ENCODE measurements at places on chromosomes 5 and 9. TPM values are rescaled to one million over a fixed set of nuclear protein-coding genes. Genes with fewer than 3 reads are reported as not detected.

Gene CRHBP
- total RNA-seq: 0.25 TPM

Gene C9orf50
- total RNA-seq: 0.12 TPM

Gene DAB2IP
- 14.4 TPM for total RNA-seq

Gene ELL2
- total RNA-seq: 63.7 TPM

Gene DNAI1
- total RNA-seq: 0.12 TPM

Gene SH3TC2
- 4.8 TPM for total RNA-seq

Gene ZNF169
- 2.5 TPM for total RNA-seq

Gene IRX1
- not detected for total RNA-seq

Gene DBH
- total RNA-seq: not detected

Gene LHFPL2
- total RNA-seq: 72.5 TPM

Gene PCDHB12
- total RNA-seq: under 0.01 TPM

Gene EGR1
- total RNA-seq: 3.6 TPM

Gene ANP32B
- 9.5 TPM for total RNA-seq

Gene KCTD16
- 1.00 TPM for total RNA-seq

Gene TICAM2
- total RNA-seq: 7.6 TPM

Gene CERCAM
- 57.0 TPM for total RNA-seq

Gene HMCN2
- total RNA-seq: under 0.01 TPM

Gene CDKN2A
- total RNA-seq: 8.9 TPM

Gene ARSB
- total RNA-seq: 10.5 TPM

Gene OTP
- total RNA-seq: not detected

Gene AQP7
- total RNA-seq: not detected

Gene ARL14EPL
- 0.89 TPM for total RNA-seq

Gene IRX2
- 0.11 TPM for total RNA-seq

Gene ANKRD34B
- not detected for total RNA-seq

Gene PCDHA6
- 0.77 TPM for total RNA-seq

Gene MAP3K1
- total RNA-seq: 4.8 TPM

Gene DIPK1B
- total RNA-seq: 1.1 TPM

Gene ST6GALNAC4
- 19.5 TPM for total RNA-seq

Gene SNCAIP
- 69.9 TPM for total RNA-seq

Gene C9orf40
- total RNA-seq: 9.7 TPM

Gene OR1Q1
- total RNA-seq: not detected

Gene AGXT2
- total RNA-seq: not detected

Gene PCDHB6
- under 0.01 TPM for total RNA-seq

Gene CA9
- 8.6 TPM for total RNA-seq

Measured in uterine smooth muscle cell (primary cell).